ENCODE measurements at places on chromosomes 6 and 20.

GRCh38 chr20:655726-656624, 3.0 kb upstream of the SRXN1 start:
- no peak for DNase-seq

DNA sequence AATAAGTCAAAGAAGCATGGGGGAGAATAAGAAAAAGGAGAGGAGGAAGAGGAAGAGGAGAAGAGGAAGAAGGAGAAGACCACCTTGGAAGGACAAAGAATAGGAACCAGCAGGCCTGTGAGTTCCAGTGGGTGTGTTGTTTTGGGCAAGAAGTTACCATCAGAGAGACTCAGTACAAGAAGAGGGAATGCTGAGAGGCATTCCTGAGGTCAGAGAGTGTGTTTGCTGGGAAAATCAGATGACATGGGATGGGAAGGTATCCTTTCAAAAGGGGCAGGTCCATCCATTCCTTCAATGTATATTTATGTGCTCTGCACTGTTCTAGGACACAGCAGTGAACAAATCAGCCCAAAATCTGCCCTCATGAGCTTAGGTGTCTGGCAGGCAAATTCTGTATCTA, 40.5 kb upstream of the PRIM2 start:
- no peak for DNase-seq

GRCh38 chr6:138454981-138455706, 44.1 kb downstream of the NHSL1 start:
- DNase-seq, result no peak

DNA sequence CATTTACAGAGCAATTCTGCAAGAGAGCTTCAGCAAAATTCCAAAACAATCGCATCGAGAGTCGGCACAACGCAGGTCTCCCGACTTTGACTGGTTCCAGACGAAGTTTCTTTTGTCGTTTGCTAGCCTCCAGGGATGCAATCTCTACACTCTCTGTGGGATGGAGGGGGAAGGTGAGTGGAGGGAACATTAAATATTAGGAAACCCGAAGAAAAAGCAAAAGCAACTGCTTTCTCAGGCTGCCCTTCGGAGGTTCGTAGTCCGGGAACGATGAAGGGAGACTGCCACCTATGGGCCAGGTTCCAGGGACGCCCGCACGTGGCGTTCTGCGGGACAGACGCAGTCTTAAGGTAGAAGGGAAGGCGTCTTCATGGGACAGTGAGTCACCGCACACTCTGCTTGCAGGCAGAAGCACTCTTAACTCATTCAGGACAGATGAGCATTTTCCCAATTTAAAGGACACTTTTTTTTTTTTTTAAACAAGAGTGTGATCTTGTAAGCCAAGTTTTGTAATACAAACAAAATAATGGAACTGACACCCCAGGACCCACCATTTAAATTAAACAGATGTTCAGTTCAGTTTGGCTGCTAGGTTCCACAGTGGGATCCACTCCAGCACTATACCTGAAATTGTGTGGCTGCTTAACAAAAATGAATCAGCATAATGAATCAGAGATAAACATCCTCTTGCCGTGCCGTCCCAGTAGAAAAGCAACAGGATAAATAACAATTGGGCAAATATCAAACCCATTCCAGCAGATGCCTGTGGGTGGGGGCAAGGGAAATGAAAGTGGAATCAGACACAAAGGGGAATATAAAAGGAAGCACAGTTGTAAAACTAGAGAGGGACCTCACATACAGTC, 65.8 kb upstream of the ARMC2 start:
- peak; percentile 29 for DNase-seq

- DNase-seq, result no peak
Measured at GRCh38 chr6:6716998-6717763, 128.7 kb downstream of the LY86 start.

- no peak for DNase-seq
Measured at GRCh38 chr6:107419733-107420132, 39.6 kb downstream of the PDSS2 start.

- no peak for DNase-seq
Measured at GRCh38 chr20:53068241-53068640, 96.1 kb downstream of the TSHZ2 start.

DNA sequence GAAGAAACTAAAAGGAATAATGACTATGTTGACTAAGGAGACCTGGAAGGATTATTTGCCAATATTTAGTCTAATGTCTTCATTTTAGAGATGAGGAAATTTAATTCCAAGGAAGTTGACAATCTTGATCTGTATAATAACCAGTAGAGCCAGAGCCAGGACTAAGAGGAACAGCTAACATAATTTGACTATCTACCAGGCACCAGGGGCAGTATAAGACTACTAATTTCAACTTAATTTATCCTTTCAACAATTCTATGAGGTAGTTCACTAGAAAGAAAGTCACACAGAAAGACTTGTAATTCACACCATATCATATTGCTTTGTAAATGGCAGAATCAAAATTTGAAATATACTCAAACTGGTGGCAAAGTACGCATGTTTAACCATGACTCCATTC, 273.0 kb upstream of the STXBP5 start:
- no peak for DNase-seq

DNA sequence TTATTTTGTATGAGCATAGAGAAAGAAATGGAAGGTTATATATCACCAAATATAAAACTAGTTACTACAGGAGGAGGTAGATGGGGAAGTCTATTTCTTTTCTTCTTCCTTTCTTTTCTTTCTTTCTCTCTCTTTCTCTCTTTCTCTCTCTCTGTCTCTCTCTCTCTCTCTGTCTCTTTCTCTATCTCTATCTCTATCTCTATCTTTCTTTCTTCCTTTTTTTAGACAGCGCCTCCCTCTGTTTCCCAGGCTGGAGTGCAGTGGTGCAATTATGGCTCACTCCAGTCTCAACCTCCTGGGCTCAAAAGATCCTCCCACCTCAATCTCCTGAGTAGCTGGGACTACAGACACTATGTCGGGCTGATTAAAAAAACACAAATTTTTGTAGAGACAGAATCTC, 10.2 kb upstream of the SGK1 start:
- no peak for DNase-seq

DNA sequence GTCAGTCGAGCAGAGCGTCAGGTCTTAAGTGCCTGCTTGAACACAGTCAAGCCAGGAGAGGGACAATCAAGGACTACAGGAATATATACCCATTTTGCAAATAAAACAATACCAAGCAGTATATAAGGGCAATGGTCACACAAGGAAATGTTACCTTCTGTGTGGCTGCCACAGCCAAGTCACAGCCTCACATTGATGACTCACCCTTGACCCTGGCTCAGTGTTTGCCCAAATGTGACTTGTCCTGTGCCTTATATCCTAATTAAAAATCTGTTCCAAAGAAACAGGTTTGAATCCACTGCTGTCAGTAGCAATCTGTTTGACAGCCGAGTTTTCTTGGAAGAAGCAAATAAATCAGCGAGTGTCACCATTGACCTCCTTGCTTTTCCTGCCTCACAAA, 34.3 kb downstream of the C6orf89 start:
- no peak for DNase-seq

GRCh38 chr6:154925130-154925529, 70.0 kb upstream of the TIAM2 start:
- no peak for DNase-seq

GRCh38 chr6:25456249-25457040, 177.3 kb downstream of the CARMIL1 start:
- DNase-seq, result no peak

DNA sequence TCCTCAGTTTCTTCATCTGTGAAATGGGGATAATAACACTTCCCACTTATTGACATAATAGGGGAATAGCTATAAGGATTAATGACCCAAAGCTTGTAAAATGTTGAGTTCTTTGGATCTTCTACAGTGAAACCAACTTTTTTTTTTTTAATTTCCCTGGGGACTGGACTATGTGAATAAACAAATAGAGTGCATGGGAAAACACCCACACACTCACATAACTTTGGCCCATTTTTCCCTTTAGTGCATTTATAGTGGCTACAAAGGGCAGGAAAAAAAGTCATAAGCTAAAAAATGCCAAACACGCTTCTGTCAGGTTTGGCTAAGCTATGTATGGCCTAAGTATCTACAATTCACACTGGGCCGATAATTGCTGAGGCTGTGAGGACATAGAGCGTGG, 406.2 kb upstream of the JAG1 start:
- no peak for DNase-seq

- DNase-seq, result no peak
Measured at GRCh38 chr6:114007516-114007915, 36.6 kb upstream of the HDAC2 start.

- DNase-seq, result no peak
Measured at GRCh38 chr6:154117485-154117884, 78.4 kb downstream of the OPRM1 start.

DNA sequence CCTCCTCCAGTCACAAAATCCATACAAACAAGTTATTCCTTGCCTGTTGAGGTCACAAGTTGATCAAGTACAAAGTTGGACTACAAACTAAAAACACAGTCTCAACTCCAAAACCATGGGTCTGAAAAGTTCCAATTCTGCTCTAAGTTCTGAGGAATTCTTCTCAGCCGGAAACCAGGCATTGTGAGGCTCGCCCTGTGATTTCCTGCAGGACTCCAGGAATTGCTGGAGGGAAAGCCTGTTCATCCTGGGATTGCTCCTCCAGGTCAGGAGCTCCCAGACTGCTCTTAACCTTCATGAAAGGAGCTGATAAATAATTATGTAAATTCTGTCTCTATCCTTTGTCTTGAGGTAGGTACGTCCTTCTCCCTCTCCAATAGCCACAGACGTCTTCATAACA, 8.5 kb downstream of the TRAM2 start:
- DNase-seq, result no peak

DNA sequence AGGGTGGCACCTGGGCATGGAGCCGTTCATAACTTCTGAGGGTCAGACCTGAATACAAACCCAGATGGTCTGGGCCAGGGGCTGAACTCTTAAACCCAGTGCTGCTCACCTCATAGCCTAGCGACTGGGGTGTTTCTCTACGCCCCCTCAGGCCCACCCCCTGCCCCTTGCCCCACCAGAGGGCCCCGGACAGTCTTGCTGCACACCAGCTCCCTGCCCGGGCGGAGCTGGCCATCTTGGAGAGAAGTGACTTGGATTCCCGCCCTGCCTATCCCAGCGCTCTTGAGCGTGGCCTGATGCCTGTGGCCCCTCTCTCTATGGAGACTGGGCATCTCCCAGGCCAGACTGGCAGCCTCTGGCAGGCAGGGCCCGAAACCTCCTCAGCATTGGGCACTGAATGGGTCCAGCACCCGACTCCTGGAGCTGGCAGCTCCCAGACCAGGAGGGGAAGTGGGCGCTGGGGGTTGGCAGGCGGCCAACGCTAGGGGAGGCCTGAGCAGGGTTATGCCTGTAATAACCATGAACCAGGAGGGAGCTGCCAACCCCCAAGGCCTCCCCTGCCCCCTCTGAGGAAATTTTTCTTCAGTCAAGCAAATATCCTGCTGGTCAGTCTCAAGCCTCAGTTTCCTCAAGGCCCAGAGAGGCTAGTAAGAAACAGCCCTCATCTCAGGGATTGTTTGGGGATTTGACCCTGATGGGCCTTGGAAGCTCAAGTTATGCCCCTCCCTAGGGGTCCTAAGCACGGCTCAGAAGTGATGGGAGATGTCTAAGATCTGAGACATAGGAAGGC, 169.5 kb downstream of the VEGFA start:
- no peak for DNase-seq

- DNase-seq, result no peak
Measured at GRCh38 chr6:87212596-87212995, 57.2 kb downstream of the ZNF292 start.

DNA sequence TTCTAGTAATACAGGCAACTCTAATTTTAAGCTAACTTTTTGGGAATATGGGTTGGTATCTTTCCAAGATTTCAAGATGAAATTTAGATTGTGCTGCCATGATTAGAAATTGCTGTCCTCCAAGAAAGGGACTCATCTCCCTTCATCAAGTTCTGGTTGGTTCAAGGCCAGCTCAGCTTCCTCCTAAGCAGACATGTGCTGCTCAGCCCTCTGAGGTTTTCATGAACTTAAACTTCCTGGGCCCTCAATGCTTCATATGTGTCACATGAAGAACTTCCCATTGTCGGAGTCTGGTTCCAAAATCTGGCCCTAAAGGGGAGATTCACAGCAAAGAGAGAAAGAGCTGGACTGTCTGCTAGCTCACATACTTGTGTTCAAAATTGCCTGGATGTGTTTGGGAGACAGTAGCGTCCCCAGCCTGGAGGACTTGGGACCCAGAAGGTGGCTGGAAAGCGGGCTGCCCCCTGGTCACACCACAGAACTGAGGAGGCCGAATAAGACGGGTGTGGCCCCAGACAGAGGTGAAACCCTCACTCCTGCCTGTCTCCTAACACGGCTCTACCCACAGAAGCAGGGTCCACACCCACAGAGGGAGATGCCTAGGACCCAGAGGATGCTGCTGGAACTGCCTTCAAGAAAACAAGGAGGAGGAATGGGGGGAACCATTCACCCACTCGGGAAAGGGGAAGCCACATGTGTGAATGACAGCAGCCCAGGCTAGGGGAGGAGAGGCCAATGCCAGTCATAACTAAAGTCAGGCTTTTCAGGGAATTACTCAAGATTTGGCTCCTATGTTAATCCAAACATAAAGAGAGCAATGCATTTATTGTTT, 54.3 kb upstream of the GPR31 start:
- DNase-seq, result no peak

DNA sequence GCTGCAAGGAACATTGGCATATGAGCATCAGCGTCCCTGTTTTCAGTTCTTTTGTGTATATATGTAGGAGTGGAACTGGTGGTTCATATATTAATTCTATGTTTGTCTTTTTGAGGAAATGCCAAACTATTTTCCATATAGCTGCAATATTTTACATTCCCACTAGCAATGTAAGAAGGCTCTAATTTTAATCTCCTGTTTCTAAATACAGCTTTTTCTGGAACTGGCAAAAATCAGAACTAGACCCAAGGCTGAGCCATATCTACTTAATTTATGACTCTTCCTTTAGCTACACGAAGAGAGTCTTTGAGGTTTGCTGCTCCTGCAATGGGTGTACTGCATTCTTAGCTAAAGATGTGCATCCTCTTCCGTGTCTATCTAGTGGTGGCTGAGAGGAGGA, 50.5 kb upstream of the SLC17A4 start:
- no peak for DNase-seq

- no peak for DNase-seq
Measured at GRCh38 chr20:58869662-58870227, 17.2 kb downstream of the GNAS start.
